ENCODE measurements at places on chromosomes 1 and 21.

DNA sequence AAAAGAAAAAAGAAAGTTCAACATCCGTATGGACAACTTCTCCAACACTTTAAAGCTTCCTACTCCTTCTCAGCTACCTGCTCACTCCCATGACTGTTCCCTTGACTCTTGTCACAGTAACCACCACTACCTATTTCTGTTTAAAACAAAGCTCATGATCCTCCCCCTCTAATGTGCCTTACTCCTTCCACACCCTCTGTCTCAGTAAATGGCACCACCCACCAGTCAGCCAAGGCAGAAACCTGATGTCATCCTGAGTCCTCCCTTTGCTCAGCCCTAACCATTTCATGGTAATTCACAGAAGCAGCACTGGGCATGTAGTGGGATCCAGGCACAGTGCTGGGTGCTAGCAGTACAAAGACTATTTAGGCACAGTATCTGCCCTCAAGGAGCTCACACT lies 63.0 kb upstream of the PPM1J start:
- ATAC-seq, result peak; percentile 18

DNA sequence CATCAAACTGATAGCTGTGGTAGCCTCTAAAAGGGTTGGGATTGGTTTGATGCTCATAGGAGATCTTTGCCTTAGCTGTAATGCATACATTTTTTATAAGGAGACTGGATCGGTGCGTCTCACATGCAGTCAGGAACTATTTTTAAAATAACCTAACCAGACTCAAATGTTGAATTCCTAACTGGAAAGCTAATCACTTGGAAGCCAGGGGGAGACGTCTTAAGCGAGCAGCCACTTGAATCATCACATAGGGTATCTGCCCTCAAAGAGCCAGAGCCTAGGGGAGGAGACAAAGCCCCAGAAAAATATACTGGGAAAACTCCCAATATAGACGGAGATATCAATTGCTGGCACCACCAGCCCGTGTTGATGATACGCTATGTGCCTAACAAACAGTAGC lies 61.7 kb upstream of the PUM1 start:
- no peak for ATAC-seq

GRCh38 chr1:158793604-158794003 lies 12.6 kb upstream of the OR6N2 start:
- ATAC-seq, result no peak

DNA sequence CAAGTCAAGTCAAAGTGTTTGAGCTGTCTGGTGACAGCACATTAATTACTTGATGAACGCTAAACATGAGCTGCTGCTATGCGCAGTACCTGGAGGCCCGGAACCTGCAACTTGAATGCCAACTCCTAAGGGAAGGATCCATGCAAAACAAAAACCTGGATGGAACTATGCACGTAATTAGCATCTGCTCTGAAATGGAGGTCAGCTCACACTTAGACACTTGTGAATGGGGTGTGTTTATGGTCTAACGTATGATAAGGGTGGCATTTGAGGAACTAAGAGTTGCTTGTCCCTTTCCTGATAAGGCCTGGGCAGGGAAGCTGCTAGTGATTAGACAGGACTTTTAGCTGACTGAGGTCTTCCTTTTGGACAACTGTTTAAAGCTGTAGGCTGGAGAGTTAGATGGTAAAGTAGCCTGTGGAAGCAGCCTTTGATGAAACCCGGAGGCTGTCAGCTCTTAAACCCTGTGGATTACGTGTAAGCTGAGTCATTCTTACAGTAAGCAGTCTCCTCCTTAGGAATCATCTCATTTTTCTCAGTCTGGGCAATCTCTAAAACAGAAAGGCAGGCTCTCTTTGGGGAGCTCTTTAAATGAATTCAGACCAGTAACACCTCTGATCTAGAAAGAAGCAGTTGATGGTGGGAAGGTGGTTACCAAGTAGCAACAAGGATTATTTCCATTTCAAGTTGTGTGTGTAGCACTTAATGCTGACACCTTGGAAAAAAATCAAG lies 6.8 kb downstream of the TENT5C start:
- peak; percentile 76 for ATAC-seq

DNA sequence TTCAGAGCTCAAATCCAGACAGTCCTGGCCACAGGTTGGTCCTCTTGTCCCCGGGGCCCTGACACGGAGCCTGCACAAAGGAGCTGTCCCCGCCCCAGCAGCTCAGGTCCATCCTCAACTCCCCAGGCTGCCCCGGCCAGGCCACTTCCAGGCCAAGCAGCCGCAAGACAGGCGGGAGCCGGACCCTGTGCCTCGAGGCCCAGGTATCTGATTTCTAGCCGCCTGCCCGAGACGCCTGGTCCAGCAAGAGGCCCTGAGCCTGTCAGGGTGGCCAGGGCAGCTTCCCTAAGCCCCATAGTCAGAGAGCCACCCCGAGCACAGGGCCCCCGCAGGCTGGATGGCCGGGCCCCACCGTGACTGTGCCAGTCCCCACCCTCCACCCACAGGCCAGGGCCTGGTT lies 165.3 kb downstream of the PRDM16 start:
- no peak for ATAC-seq

DNA sequence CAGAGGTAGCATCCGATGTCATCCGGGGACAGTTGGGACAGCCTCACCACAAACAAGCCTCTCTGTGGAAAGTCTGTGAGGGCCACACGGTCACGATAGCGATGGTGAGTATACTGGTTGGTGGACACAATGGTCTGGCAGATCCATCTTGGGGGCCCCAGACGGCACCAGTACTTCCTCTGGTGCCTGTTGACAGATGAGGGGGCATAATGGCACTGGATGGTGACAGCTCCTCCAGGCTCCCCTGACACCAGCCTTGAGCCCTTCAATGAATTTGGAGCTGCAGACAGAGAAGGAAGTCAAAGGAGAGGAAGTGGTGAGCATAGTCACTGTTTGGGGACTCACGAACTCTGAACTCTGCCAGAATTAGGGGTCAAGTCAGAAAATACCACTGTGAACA lies 8.0 kb downstream of the FCAMR start:
- no peak for ATAC-seq

DNA sequence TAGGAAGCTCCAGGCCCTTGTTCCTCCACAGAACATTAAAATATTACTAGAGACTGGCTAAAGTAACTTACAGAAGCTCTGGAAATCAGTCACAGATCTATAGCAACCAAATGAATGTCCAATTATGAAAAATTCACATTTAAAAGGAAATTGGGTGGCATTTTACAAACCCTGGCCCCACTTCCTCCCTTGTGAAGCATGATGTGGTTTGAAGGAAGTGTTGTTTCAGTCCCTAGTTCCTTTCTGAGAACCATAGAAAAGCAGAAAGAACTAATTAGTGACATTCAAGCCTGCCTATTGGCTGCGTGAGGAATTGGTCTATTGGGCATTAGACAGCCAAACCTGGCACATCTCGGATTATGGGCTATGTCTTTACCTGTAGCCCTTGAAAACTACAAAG lies 649.7 kb upstream of the NEGR1 start:
- ATAC-seq, result no peak

- ATAC-seq, result peak; percentile 35
Measured at GRCh38 chr1:178581351-178582303, 68.7 kb downstream of the TEX35 start.

DNA sequence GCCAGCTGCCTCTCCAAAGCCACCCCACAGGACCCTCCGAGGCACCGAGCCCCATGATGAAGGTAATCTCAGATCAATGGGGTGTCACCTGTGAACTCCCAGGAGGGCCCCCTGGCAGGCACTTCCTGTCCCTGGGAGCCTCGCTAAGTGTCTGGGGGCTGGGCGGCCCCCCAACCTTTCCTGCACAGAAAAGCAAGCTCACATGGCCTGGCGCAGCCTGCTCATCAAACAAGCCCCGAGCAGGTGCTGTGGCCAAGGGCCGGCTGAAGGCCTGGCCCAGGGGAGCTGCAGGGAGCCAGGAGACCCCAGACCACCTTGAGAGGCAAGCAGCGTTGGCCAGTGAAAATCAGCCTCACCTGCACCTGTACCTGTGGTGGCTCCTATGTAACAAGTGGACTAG lies 2.9 kb downstream of the RIPK4 start:
- no peak for ATAC-seq

- no peak for ATAC-seq
Measured at GRCh38 chr1:169240449-169241232, 127.0 kb downstream of the NME7 start.

- no peak for ATAC-seq
Measured at GRCh38 chr1:156565519-156565918, 6.8 kb downstream of the IQGAP3 start.

DNA sequence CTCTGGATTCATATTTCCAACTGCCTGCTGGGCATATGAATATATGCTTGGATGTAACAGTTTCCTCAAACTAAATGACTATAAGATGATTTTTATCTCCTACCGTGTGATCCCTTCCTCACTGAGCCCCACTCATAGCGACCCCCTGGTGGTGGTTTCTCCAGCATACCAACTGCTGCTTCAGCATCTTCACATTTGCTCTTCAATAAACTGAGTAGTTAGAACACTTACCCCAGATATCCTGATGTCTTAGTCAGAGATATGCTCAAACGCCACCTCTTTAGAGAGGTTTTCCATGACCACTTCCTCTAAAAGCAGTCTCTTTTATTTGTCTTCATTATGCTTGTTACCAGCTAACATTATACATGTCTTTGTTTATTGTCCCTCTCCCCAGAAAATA lies 10.2 kb upstream of the HNRNPR start:
- ATAC-seq, result no peak

GRCh38 chr21:38352536-38353219 lies 95.9 kb downstream of the KCNJ15 start:
- ATAC-seq, result peak; percentile 48

DNA sequence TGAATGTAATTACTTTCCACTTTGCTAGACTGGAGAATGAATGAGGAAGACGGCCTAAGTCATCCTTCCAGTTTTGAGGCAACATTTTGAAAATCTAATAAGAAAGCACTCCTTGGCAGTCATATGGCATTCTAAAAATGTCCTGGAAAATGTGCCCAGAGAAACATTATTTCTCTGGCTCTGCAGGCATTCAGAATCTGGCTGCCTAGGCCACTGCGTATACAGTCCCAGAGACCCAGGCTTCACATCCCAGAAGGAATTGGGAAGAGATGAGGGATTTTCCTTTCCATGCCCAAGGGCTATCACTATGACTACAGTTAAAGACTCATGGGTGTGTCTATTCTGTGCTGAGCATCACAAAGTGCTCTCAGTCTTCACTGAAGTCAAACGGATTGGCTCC lies 92.9 kb downstream of the BEND5 start:
- no peak for ATAC-seq

DNA sequence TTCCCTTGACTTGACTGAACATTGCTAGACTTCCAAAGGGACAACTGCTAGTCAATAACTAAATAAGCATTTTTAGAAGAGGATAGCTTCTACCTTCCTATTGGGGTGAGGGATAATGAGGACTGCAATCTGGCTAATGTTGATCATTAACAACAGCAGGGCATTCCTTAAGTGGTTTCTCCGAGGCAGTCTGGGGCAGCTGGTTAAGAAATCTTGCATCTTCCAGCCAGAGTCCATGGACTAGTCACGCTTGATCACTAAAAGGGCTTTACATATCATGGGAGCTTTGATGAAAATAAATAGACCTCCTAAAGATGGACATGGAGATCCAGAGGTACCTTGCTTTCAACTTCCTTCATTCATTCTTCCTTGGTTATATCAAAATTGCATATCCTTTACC lies 329.4 kb upstream of the ESRRG start:
- no peak for ATAC-seq

DNA sequence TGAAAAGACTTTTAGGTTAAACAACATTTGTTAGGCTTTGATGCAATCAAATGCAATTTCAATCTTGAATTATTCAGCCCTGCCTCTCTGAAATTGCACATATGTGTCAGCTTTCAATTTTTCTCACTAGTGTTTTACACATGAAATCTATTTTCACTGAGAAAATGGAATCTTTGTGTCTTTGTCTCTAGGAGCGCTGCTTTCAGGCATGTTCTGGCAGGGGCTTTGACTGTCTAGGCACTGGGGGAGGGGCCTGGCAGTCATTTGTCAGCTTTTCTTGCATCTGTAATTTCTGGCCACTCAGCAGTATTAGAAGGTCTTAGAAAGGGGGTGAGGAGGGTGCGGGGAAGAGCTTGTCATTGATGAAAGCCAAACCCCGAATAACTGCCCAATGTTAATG lies 264.4 kb downstream of the PTPRC start:
- ATAC-seq, result no peak

GRCh38 chr1:202938287-202938925 lies 11.4 kb upstream of the KLHL12 start:
- ATAC-seq, result peak; percentile 45

DNA sequence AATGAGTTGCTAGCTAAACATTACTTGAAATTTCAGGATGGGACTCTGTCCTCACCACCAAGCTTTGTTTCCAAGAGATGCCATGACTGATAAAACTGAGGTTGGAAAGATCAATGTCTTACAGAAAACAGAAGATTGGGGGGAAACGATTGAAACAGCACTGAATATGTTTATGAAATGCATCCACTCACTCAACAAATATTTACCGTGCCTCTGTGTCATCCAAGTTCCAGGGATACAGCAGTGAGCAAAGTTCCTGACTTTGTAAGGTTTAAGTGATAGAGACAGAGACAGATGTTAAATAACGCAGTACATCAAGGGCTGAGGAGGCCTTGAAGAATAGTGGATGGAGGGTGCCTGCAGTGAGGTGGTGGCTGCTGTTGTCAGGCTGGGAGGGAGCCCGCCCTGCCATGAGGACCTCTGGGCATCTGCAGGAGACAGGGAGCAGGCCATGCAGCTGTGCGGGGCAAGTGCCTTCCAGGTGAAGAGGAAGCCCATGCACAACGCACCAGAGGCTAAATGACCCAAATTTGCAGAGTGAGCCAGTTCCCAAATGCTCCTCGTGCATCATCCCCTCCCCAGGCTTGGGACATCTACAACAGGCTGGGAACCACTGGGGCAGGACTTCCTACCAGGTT lies 108.0 kb downstream of the HLCS start:
- ATAC-seq, result no peak

DNA sequence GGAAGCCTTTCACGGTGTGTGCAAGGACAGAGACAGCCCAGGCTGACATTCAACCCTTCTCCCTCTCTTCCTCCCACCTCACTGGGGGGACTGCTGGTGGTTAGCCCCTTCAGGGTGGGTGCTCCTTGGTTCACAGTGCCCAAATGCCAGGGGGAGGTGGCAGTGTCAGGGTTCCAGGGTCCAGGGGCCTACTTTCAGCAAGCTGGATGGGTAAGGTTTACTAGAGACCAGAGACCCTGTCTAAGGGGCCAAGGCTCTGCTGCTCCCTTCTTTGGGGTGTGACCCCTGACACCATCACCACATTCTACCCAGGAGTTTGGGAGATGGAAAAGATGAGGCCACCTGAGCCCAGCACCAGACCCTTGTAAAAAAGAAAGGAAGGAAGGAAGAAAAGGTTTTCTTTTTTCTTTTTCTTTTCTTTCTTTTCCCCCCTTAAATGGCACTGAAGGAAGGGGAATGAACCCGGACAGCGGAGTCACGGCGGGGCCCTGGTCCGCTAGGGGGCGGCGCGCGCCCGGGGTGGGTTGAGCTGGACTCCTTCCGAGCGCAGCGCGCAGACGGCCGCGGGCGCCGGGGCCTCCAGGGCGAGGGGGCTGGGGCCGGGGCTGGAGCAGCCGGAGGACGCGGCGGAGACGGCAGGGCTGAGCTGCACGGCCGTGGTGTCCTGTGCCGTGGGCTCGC lies 18.8 kb downstream of the KNCN start:
- peak; percentile 17 for ATAC-seq

- no peak for ATAC-seq
Measured at GRCh38 chr1:184658055-184658454, 96.6 kb downstream of the EDEM3 start.
